ENCODE measurements at places on chromosomes 5 and 9. TPM values are rescaled to one million over a fixed set of nuclear protein-coding genes. Genes with fewer than 3 reads are reported as not detected.

The FOXD1 gene
- total RNA-seq: 2.0 TPM

The NIM1K gene
- total RNA-seq: 2.5 TPM

The DCTN4 gene
- 68.8 TPM for total RNA-seq

The WDR70 gene
- 32.7 TPM for total RNA-seq

The TEX48 gene
- not detected for total RNA-seq

The ACER2 gene
- total RNA-seq: 0.90 TPM

The TAS2R1 gene
- not detected for total RNA-seq

The BTNL3 gene
- total RNA-seq: not detected

The FOXD4L3 gene
- total RNA-seq: not detected

The BDP1 gene
- 52.4 TPM for total RNA-seq

The TMEM167A gene
- total RNA-seq: 125 TPM

The MBLAC2 gene
- total RNA-seq: 4.9 TPM

The TMC1 gene
- total RNA-seq: not detected

The GRM6 gene
- not detected for total RNA-seq

The DIRAS2 gene
- total RNA-seq: not detected

The MYMK gene
- not detected for total RNA-seq

The TIMD4 gene
- 13.5 TPM for total RNA-seq

The ADAM19 gene
- total RNA-seq: 358 TPM

The NUP214 gene
- total RNA-seq: 121 TPM

All from natural killer cell treated with Interleukin-12 subunit alpha and Interleukin-12 subunit beta and Interleukin-15 and Interleukin-18, amount 100 ng/mL, for 72 hours (primary cell).